ENCODE measurements at places on chromosomes 6 and 20. TPM values are rescaled to one million over a fixed set of nuclear protein-coding genes. Genes with fewer than 3 reads are reported as not detected.

Gene GRM1
- not detected for total RNA-seq

Gene PDYN
- not detected for total RNA-seq

Gene PRDM13
- not detected for total RNA-seq

Gene C4A
- 15.9 TPM for total RNA-seq

Gene EPHA7
- total RNA-seq, result 4.4 TPM

DNA sequence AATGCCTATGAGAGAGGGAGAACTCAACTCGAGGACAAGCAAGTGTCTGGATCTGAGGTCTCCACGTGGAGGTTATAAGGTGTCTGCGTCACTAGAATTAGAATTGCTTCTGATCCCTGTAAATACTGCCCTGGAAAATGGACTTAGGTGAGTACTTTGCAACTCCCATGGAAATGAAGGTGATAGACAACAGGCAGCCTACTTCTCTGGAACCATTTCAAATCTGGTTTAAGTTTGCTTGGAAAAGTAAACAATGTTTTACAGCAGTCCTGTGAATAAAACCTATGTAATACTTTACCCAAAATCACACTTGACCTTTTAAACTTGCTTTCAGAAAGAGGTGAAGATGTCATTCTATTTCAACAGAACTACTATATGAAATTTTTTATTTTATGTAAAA is 70.1 kb upstream of the TENT5A start:
- DNase-seq, result peak; percentile 32

- no peak for DNase-seq
These were observed 95.7 kb downstream of the SLC24A3 start for GRCh38 chr20:19308146-19308545.

DNA sequence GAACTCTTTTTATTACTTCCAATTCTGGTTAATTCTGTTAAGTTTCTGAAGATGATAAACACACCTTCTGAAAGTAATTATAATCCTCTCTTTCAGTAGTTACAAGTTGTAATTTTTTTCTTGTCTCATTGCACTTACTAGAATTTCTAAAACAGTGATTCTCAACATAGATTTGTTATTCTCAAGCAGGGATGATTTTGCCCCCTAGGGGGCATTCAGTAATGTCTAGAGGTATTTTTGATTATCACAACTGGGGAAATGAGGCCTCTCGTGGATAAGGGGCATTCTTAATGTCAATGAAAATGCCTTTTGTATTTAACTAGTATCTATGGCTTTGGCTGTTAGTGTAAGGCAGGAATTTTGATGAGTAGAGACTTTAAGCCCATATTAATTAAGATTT is 39.4 kb upstream of the MAFB start:
- no peak for DNase-seq

DNA sequence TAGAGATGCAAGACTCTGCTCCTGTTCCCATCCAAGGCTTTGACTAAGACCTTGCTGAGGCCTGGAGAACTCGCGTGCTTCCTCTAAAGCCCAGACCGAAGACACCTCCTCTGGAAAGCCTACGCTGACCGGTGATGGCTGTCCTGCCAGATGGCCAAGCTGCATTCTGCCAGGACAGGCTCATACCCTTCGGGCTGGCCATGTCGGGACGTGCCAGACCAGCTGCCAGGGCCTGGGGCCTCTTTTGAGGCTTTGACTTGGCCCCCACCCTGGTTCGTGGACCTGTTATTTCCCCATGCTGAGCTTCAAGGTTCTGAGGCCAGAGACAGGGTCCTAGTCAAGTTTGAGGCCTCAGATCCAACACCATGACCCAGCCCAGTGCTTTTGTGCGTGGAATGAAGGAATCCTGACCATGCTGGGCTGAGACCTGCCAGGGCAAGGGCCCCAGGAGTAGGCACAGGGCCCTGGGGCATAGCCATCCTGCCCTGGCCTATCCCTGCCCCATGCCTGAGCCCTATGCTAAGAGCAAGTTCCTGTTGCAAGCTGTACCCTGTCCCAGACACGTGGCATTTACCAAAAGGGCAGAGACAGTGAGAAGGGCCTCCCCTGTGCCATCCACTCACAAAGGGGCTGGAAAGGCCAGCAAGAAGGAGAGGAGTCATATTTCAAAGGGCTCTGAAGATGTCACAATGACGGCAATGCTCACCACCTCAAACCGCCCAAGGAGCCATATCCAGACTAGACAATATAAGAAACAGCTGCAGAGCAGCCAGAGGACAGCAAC is 42.8 kb downstream of the MRPL14 start:
- no peak for DNase-seq

DNA sequence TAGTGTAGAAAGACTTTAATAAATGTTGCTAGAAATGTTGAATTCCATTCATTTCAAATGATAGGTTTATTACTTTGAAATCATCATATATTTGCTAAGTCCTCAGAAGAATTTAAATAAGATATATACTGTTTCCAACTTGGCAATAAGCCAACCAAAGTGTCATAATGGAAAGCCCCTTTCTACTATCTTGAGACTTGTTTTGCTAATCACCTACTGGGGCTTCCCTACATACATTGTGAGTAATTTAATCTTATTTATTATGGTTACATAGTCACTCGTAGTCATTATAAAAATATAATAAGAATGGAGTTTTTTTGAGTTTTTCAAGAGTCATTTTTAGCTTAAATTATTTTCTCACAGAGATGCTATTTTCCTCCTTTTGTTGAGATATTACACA is 20.7 kb downstream of the COL19A1 start:
- no peak for DNase-seq

DNA sequence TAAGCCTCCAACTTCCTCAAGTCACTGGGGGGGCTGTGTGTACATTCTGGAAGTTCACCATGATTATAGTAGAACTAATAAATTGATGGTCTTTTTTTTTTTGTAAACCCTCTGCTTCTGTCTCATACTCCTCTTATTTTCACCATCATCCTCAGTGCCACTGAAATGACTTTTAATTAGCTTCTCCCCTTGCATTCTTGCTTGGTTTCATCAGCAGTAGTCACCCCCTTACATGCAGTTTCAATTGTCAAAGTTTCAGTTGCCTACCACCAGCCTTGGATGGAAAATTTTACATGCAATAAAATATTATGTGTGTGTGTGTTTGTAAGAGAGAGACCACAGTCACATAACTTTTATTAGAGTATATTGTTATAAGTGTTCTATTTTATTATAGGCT is 175.8 kb upstream of the BMP5 start:
- DNase-seq, result no peak

- DNase-seq, result no peak
These were observed 64.9 kb downstream of the TNFAIP3 start for GRCh38 chr6:137931849-137932465.

- DNase-seq, result peak; percentile 72
These were observed 154.9 kb downstream of the OR2B2 start for GRCh38 chr6:27757307-27757706.

GRCh38 chr6:30244560-30244959 is 31.4 kb upstream of the TRIM26 start:
- DNase-seq, result no peak

DNA sequence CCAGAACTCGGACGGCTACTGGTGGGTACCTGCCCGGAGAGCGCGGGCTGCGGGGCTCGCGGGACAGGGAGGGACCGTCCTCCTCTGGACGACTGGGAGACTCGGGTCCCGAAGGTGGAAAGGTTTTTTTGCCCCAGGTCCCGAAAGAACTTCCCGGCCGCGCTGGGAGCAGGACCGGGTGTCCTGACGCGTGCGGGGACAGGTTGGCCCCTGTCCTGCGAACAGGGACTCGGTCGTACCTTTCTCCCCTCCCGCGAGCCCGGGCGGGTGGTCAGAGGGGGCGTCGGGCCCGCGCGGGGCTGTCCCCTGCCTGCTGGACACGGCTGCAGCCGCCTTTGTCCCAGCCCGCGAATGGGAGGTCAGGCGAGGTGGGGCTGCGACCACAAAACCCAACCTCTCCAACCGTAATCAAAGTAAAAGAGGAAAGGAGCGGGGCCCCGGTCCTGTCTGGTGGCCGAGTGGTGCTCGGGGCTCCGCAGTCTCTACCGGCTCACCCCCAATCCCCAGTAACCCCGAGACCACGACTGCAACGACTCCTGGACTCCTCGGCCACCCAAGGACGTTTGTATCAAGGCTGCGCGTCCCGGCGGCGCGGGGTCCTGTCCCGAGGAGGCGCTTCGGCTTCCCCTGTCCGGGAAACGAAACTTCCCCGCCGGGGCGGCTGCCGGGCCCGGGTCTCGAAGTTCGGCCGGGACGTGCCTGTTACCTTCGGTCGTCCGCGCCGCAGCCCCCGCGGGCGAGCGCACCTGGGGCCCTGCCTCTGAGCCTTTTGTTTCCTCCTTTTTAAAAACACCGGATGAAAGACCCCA is 798 bp downstream of the DSP start:
- peak; percentile 51 for DNase-seq

GRCh38 chr20:17026346-17026745 is 200.5 kb upstream of the PCSK2 start:
- DNase-seq, result no peak

- DNase-seq, result peak; percentile 54
These were observed 17.6 kb upstream of the SNAI1 start for GRCh38 chr20:49964964-49965780.

- DNase-seq, result peak; percentile 73
These were observed 8.8 kb upstream of the C20orf144 start for GRCh38 chr20:33653218-33653899.

- no peak for DNase-seq
These were observed 387.1 kb upstream of the FLRT3 start for GRCh38 chr20:14724468-14724867.

DNA sequence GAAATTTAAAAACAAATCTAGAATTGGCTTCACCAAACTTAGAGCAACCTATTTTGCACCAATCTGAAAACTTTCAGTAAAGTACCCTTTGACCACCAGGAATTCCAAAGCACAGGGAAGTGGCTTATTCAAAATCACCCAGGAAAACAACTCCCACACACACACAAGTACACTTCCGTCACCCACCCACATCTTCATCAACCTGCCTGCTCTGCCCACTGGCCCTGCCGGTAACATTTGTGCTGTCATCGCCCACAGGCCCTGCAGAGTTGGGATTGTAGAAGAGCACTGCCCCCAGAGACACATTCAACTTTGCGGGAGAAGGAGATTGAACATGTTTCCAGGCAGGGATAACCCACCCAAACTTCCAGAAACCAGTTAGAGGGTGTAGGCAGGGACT is 19.3 kb upstream of the SCML4 start:
- no peak for DNase-seq
